Ascending aorta (tissue), 2 donors: ENCODE measurements at places on chromosomes 12 and 14. TPM values are rescaled to one million over a fixed set of nuclear protein-coding genes. Genes with fewer than 3 reads are reported as not detected.

Gene CPM
- total RNA-seq = 48.1 TPM

GRCh38 chr14:103140316-103141109 lies 17.3 kb downstream of the TNFAIP2 start:
- DNase-seq = no peak
- no peaks in the 10 kb centered on the region for H3K36me3 ChIP-seq
- no peak overlapping the region for H3K4me3 ChIP-seq
- H3K4me1 ChIP-seq = no peaks in the 10 kb centered on the region
- peaks cover 3% of the 10 kb centered on the region for H3K27me3 ChIP-seq
- H3K27ac ChIP-seq = no peak overlapping the region

DNA sequence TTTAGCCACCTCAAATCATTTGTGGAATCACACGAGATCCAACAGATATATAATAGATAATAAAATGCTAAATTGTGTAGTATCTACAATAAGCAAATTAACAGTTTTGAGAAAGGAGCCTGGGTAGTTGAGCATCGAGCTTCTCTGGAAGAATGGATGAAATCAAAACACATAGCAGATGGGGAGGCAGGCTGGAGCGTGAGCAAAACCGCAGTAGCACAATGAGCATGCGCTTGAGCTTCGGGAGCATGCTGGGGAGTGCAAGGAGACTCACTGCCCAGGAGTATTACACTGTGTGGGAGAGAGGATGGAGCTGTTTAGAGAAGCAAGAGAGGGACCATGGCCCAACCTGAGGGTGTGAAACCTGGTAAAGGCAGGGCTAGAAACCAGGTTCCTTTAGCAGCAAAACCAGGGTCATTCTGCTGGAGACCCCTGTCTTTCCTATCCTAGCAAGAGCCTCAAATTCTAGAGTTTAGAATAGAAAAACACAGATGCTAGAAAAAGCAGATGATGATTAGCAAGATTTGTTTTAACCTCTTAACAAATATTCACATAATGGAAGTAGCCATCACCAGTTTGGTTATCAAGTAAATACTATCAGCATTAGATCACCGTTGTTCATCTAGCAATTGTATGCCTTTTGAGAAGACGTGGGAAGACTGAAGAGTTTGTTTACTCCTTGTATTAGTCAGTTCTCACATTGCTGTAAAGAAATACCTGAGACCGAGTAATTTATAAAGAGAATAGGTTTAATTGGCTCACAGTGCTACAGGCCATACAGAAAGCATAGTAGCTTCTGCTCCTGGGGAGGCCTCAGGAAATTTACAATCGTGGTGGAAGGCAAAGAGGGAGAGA lies 484.8 kb downstream of the EGLN3 start:
- no peaks in the 10 kb centered on the region for H3K4me1 ChIP-seq
- H3K36me3 ChIP-seq = no peaks in the 10 kb centered on the region
- H3K4me3 ChIP-seq = no peak overlapping the region

- H3K27ac ChIP-seq = no peak overlapping the region
- no peaks in the 10 kb centered on the region for H3K4me1 ChIP-seq
- no peak for DNase-seq
- no peak overlapping the region for H3K4me3 ChIP-seq
- peaks cover 4% of the 10 kb centered on the region for H3K36me3 ChIP-seq
- H3K27me3 ChIP-seq = no peaks in the 10 kb centered on the region
Measured at GRCh38 chr12:113874999-113875561, 91.0 kb downstream of the RBM19 start.

DNA sequence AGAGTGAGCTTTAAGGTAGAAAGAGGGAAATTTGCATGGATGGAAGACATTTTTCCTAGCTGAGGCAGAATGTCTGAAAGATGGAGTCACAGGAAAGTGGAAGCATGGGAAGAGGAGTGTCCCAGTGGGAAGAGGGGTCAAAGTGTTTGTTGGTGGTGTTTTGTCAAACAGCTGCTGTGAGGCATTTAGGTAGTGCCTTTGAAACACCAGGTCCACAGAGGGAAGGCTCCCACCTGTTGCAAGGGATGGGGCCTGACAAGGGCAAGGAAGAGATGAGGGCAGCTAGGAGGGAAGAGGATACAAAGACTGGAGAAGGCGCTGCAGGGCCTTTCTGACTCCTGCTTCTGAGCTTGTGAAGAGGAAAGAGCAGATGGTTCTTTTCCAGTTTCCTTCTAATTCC lies 91.8 kb upstream of the CISTR start:
- H3K4me3 ChIP-seq = no peak overlapping the region
- no peaks in the 10 kb centered on the region for H3K4me1 ChIP-seq
- no peaks in the 10 kb centered on the region for H3K27me3 ChIP-seq
- DNase-seq = no peak

GRCh38 chr14:68075382-68076029 lies 255.9 kb downstream of the RAD51B start:
- no peak overlapping the region for H3K4me3 ChIP-seq
- no peaks in the 10 kb centered on the region for H3K36me3 ChIP-seq
- DNase-seq = no peak
- H3K4me1 ChIP-seq = no peaks in the 10 kb centered on the region

DNA sequence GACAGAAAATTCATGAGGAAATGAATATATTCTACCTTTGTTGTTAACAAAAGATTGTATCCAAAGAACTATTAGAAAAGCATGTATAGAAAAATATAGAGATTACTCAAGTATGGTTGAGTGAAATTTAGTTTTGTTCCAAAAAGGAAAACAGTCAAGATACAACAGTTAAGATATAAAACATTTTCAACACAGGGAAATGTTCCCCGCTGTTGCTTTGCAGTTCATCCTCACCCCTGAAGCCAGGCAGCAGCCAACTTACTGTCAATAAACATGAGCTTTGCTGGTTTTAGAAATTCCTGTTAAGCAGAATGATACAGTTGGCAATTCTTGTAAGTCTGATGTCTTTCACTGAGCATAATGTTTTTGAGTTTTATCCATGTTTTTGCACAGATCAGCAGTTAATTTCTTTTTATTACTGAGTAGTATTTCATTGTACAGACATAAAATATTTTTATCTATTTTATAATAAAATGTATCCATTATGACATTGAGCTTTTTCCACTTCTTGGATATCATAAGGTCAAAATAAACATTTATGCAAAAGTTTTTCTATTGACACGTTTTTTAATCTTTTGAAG lies 1.2 kb upstream of the CLEC2B start:
- H3K27ac ChIP-seq = peak overlapping the region; percentile 58
- H3K36me3 ChIP-seq = no peaks in the 10 kb centered on the region
- DNase-seq = no peak
- no peaks in the 10 kb centered on the region for H3K4me1 ChIP-seq
- H3K4me3 ChIP-seq = peak overlapping the region; percentile 48
